Large intestine (tissue), 12 donors: ENCODE measurements at places on chromosomes 5 and 9. TPM values are rescaled to one million over a fixed set of nuclear protein-coding genes. Genes with fewer than 3 reads are reported as not detected.

The LHX6 gene
- polyA plus RNA-seq, result 1.1 TPM

DNA sequence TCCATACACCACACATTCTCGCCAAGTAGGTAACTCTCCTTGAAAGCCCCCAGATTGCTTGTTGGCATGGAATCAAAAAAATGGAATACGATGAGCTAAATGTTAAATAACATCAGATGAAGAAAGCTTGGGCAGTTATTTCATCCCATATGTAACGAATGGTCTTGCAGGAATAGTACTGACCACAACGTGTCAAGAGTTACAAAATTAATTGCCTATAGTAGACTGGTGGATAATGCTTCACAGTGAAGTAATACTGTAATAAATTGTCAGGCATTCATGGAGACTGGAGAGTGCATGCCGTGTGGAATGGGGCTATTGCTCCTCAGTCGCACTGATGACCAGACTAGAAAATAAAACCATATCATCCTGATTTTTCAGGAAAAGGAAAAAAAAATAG is 1628.7 kb downstream of the MAT2B start:
- H3K27ac ChIP-seq, result no peak overlapping the region
- no peak for DNase-seq
- no peaks in the 10 kb centered on the region for H3K27me3 ChIP-seq
- H3K4me1 ChIP-seq, result no peaks in the 10 kb centered on the region

The NSG2 gene
- 22.6 TPM for polyA plus RNA-seq

The SLC34A1 gene
- not detected for polyA plus RNA-seq

GRCh38 chr5:110179321-110179720 is 489.6 kb downstream of the MAN2A1 start:
- no peaks in the 10 kb centered on the region for H3K36me3 ChIP-seq
- no peak overlapping the region for H3K27ac ChIP-seq
- no peaks in the 10 kb centered on the region for H3K4me1 ChIP-seq
- H3K4me3 ChIP-seq, result no peak overlapping the region
- H3K27me3 ChIP-seq, result no peaks in the 10 kb centered on the region
- no peak for DNase-seq

The GPX3 gene
- 34.3 TPM for polyA plus RNA-seq

The SELENOP gene
- polyA plus RNA-seq, result 2,350 TPM

DNA sequence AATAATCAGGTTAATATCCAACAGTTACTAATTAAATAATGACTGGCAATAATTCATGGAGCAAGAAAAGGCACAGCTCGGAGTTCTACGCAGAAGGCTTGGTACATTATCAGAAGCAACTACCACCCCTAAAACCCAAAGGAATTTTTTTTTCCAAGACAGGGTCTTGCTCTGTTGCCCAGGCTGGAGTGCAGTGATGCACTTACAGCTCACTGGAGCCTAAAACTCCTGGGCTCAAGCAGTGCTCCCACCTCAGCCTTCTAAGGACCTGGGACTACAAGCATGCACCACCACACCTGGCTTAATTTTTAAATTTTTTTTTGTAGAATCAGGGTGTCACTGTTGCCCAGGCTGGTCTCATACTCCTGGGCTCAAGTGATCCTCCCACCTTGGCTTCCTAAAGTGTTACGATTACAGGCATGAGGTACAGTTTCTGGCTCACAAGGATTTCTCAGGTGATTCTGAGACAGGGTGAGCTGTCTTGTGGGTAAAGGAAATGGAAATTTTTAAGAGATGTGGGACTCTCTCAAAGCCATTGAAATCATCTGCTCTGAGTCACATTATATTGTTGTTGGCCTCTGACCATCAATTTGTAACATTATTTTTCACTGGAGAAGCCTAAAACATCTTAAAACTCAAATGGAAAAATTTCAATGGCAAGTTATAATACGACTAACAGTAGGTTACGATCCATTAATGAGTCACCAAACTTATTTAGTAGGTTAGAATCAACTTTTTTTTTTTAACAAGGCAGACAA is 19.7 kb upstream of the HSDL2 start:
- no peak overlapping the region for H3K4me3 ChIP-seq
- H3K36me3 ChIP-seq, result no peaks in the 10 kb centered on the region
- no peak for DNase-seq
- no peaks in the 10 kb centered on the region for H3K27me3 ChIP-seq

DNA sequence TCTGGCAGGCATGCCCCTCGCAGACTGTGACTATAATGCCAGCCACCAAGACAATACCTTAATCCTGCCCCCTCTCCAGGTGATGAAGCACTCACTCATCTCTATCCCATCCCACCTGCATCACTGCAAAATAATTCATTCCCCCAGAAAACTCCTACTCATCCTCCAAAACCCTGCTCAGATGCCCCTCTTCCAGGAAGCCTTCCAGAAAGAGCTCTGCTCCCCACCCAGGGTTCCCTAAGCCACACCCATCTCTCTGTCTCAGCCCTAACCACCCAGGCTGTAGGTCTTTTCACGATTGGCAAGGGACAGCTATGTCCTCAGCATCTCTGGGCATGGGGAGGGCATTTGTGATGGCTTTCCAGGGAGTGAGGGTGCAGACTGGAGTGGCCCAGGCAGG is 17.2 kb downstream of the NR5A1 start:
- H3K4me1 ChIP-seq, result no peaks in the 10 kb centered on the region
- no peak overlapping the region for H3K27ac ChIP-seq
- peaks cover 70% of the 10 kb centered on the region for H3K27me3 ChIP-seq
- DNase-seq, result no peak

DNA sequence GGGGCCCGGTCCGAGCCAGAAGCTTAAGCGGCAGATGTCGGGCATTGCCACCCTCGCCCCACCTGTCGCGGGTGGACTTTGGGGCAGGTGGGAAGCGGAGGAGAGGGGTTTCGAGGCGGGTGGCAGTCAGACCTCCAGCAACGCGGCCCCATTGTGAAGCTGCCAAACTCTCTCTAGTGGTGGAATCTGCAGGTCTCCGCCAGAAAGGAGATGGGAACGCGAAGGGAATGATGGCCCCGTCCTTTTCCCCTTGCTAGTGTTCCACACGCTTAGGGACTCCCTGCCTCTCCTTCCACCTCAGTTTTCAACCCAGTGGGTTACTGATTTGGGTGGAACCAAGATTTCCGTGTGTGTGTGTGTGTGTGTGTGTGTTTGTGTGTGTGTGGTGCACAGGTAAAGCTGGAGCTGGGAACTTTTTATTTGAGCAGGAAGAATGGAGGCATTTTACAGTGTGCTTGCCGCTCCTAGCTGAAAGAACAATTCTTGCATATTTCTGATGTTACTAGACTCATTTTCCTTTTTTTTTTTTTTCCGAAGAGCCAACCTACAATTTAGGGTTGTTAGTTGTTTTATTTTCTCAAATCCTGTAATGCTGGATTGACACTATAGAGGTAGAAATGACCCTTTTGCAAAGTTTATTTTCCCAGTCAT is 1.3 kb downstream of the MACIR start:
- H3K4me3 ChIP-seq, result peak overlapping the region; percentile 97
- H3K4me1 ChIP-seq, result peaks cover 29% of the 10 kb centered on the region
- DNase-seq, result peak; percentile 84
- H3K27ac ChIP-seq, result peak overlapping the region; percentile 100

- DNase-seq, result no peak
- peaks cover 52% of the 10 kb centered on the region for H3K36me3 ChIP-seq
- H3K4me3 ChIP-seq, result no peak overlapping the region
- H3K4me1 ChIP-seq, result peaks cover 12% of the 10 kb centered on the region
- no peaks in the 10 kb centered on the region for H3K27me3 ChIP-seq
Observed at GRCh38 chr9:135811801-135812200, 95.5 kb downstream of the CAMSAP1 start.

The GNA14 gene
- 2.7 TPM for polyA plus RNA-seq

DNA sequence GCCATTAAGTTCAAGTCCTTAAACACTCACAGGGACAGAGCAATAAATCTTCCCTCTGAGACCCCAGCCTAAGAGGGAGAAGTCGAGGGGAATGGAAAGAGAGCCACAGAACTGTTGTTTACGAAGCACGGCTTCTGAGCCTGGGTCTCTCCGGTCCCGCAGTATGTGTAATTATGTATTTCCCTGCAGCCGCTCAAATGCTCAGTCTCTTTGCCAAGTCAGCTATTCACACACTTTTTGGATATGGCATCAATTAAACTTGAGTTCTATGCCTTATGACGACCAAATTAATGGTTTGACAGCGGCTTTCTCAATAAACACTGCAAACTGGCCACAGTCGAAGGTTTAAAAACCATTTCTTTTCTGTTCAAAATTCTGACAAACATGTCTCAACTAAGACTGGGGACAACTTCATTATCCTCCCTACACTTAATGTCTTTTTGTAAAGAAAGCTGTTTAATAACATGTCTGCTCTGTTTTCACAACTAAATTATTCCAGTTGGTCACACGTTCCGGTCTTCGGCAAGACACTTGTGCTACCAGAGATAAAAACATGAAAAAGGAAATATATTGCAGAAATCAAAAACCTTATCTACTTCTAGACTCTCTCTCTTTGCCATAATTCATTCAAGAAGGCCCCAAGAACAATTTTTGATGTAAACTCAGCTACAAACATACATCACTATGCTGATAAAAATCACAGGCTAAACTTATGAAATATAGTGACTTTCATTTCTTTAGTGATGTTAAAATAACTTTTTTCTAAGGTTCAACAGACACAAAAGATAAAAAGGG is 203.2 kb downstream of the GAPVD1 start:
- H3K27me3 ChIP-seq, result no peaks in the 10 kb centered on the region
- no peak for DNase-seq
- H3K4me3 ChIP-seq, result no peak overlapping the region
- no peak overlapping the region for H3K27ac ChIP-seq
- peaks cover 9% of the 10 kb centered on the region for H3K36me3 ChIP-seq

- no peak for DNase-seq
- H3K27me3 ChIP-seq, result no peaks in the 10 kb centered on the region
- no peaks in the 10 kb centered on the region for H3K36me3 ChIP-seq
- H3K4me3 ChIP-seq, result no peak overlapping the region
Observed at GRCh38 chr5:136522217-136522956, 157.0 kb upstream of the TRPC7 start.

DNA sequence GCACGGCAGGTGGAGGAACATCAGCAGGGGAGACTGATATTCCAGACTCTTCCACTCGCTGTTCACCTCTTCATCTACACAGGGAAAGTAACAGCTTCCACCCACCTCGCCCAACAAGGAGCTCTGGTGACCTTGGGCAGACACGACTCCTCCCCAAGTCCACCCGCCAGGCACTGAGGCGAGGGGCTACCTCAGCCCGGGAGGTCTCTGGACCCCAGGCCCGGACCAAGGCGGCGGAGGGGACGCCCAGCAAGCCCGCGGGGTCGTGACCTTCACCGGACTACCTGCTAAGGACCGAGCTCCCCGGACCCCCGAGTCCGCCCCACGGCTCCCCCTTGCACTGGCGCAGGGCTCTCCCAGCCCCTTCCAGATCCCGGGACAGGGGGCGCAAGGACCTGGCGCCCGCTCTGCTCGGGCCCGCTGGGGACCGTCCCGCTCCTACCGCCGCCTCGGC is 70.2 kb upstream of the LPCAT1 start:
- peak; percentile 37 for DNase-seq
- H3K4me3 ChIP-seq, result peak overlapping the region; percentile 66
- H3K4me1 ChIP-seq, result no peaks in the 10 kb centered on the region
- H3K27ac ChIP-seq, result no peak overlapping the region

DNA sequence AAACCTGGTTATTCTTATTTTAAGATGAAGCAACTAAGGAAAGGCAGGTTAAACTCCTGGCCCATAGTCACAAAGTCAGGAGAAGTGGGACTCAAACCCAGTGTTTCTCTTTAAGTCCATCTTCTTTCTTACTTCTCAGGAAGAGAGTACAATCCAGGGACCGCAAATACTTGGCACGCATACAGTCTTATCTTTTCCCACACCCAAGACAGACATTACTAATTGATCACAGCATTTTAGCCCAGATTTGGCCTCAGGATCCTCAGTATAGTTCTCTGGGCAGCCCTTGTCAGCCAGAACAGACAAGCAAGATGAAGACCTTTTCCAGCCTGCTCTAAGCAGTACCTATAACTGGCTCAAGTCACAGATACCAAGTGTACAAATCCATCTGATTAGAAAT is 125.5 kb upstream of the RAI14 start:
- no peak for DNase-seq
- peaks cover 2% of the 10 kb centered on the region for H3K4me1 ChIP-seq
- H3K27ac ChIP-seq, result no peak overlapping the region
- no peak overlapping the region for H3K4me3 ChIP-seq

DNA sequence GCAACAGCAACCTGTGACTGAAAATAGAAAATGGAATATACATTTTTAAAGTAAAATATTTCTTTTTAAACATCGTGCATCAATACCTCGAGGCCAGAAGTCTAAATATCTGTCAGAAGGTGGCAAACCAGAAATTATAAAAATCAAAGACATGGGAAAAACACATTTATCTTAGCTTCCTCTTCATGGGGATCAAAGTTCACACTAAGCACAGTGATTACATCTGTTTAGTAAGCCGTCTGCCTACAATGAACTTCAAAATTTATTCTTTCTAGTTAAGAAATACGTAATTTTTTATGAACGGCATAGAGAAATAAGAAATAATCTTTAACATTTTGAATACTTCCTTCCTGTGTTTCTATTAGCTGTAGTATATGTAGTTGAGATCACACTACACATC is 17.9 kb upstream of the SV2C start:
- no peaks in the 10 kb centered on the region for H3K4me1 ChIP-seq
- H3K4me3 ChIP-seq, result no peak overlapping the region
- H3K36me3 ChIP-seq, result no peaks in the 10 kb centered on the region
- DNase-seq, result no peak
- H3K27ac ChIP-seq, result no peak overlapping the region

DNA sequence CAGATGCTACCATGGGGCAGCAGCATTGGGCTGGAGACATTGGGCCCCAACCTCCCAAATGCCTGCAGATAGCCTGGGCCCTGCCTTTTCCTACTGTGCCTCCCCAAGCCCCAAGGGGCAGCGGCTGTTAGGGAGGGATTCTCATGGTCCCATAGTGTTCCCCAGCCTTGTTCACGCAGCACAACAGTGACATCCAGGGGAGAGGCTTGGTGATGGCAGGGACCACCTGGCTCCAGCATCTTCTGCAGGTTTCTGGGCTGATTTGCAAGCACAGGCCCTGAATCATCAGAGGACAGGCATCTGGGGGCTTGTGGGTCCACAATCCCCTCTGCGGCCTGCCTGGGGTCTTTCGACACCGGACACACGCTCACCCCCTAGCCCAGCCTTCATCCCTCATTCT is 354.6 kb downstream of the SLIT3 start:
- no peaks in the 10 kb centered on the region for H3K36me3 ChIP-seq
- H3K27me3 ChIP-seq, result no peaks in the 10 kb centered on the region
- no peak overlapping the region for H3K4me3 ChIP-seq
- H3K27ac ChIP-seq, result no peak overlapping the region

The NADK2 gene
- polyA plus RNA-seq, result 50.6 TPM

The QSOX2 gene
- 11.9 TPM for polyA plus RNA-seq

The TMEFF1 gene
- 2.4 TPM for polyA plus RNA-seq

The SCGB3A2 gene
- polyA plus RNA-seq, result not detected

The MAMDC4 gene
- polyA plus RNA-seq, result 772 TPM
